Hematopoietic multipotent progenitor cell treated with erythropoietin and hydrocortisone succinate and interleukin-3 and kit ligand, for 15 days (in vitro differentiated cells): ENCODE measurements at places on chromosomes 4 and X.

GRCh38 chrX:130645955-130646583 is 244.3 kb downstream of the RBMX2 start:
- DNase-seq: no peak

- no peak for DNase-seq
These were observed 413.5 kb upstream of the GRIA3 start for GRCh38 chrX:122770581-122770980.

GRCh38 chr4:165324236-165324917 is 3.1 kb upstream of the MSMO1 start:
- no peak for DNase-seq

DNA sequence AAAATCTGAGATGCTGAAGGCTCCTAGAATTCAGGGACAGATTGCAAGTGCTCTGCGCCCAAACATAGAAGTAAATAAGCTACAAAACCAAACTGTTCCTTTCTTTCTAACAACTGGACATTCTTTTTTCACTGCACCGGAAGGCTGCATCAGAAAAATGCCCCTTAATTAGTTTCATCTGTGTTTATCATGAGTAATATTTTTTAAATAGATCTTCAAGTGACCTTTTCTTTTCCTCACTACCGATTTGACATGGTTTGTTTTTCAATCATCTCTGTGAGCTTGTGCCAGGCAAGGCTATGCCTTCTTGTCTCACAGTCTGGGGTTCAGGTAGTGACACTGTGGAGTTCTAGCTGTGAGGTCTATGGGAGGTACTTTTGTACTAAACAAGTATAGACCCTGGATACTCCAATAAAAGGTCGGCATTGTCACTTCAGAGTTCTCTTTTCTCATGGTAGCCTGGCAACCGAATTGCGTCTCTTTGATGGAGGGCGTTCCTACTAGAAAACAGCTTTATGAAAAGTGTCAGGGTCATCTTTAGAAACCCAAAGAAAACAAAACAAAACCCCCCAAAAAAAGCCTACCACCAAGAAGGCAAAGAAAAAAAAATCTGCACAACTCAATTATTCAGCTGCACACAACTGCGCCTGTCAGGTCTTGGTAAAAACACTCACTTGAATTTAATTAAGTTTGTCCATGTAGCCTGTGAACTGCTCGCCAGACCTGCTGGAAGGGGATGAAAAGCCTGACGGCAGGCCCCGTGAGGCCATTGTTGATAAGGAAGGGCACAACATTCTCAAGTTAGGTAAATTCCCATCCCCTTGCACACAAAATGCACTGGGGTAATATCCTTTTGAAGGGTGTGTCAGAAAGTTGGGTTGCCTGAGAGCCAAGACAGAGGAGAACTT is 22.8 kb upstream of the ADAMTS3 start:
- no peak for DNase-seq

- no peak for DNase-seq
These were observed 149.5 kb downstream of the PJA1 start for GRCh38 chrX:69015564-69016292.

- no peak for DNase-seq
These were observed 57.3 kb upstream of the TCEAL2 start for GRCh38 chrX:102067966-102068723.

- DNase-seq: no peak
These were observed 18.2 kb downstream of the MRFAP1 start for GRCh38 chr4:6658597-6659075.

- DNase-seq: no peak
These were observed 302.7 kb downstream of the KCTD8 start for GRCh38 chr4:44145868-44146267.

DNA sequence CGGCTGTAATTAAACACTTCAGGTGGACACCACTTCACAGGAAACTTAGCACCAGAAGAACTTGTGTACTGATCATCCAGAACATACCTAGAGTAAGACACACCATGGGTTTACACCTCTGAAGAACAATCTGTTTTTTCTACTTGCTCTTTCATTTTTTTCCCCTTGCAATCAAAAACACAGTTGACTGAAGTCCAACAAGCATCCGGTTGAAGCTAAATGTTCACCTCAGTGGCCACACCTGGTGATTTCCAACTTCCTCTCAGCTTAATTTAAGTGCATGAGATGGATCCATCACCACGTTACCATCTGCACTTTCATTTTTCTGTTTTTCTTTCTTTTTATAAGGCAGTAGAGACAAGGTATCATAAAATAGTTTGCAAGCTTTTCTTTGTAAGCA is 4.9 kb upstream of the TXK start:
- DNase-seq: no peak

DNA sequence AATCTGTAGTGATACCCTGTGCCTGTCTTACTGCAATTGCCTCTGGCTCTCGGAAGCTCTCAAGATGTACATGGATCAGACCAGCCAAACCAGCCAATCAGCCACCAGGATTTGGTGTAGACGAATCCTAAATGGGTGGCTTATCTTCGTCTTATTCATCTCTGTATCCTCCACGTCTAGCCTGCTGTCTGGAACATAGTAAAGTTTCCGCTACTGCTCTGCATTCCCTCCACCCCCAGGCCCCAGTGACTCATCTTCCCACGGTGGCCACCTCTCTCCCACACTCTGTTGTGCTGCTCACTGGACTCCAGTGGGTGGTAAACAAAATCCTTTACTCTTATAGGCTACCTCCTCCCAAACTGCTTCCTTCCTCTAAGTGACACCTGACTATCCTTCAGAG is 37.8 kb downstream of the SEPTIN6 start:
- DNase-seq: no peak

- no peak for DNase-seq
These were observed 1.8 kb downstream of the TLR1 start for GRCh38 chr4:38802561-38803355.

- no peak for DNase-seq
These were observed 2017.6 kb upstream of the IGFBP7 start for GRCh38 chr4:59127743-59128142.

GRCh38 chr4:10048941-10049697 is 27.8 kb upstream of the SLC2A9 start:
- no peak for DNase-seq

- no peak for DNase-seq
These were observed 26.2 kb upstream of the ZBTB33 start for GRCh38 chrX:120224388-120224787.

DNA sequence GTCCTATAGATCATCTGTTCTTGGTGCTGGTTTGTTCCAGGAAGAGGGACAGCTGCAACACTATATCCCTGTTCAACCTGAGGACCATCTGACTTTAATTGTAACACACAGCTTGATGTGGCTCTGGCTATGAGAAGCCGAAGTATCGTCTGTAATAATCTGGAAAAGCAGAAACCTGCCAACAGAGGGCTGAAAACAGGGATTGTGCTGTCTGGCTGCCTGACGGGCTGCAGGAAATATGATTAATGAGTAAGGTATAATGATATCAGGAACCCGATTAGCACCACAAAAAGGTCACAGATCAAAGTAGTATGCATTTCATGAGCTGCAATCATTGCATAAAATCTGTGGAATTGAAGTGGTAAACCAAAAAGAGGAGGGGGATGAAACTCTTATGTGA is 170.4 kb upstream of the MAB21L2 start:
- DNase-seq: no peak

GRCh38 chr4:87947381-87948160 is 27.9 kb upstream of the SPP1 start:
- no peak for DNase-seq

- DNase-seq: no peak
These were observed 586.0 kb upstream of the AADAT start for GRCh38 chr4:170675568-170676262.

GRCh38 chrX:65879977-65880799 is 159.7 kb downstream of the VSIG4 start:
- DNase-seq: no peak

GRCh38 chr4:88275516-88275915 is 8.8 kb downstream of the PPM1K start:
- no peak for DNase-seq

DNA sequence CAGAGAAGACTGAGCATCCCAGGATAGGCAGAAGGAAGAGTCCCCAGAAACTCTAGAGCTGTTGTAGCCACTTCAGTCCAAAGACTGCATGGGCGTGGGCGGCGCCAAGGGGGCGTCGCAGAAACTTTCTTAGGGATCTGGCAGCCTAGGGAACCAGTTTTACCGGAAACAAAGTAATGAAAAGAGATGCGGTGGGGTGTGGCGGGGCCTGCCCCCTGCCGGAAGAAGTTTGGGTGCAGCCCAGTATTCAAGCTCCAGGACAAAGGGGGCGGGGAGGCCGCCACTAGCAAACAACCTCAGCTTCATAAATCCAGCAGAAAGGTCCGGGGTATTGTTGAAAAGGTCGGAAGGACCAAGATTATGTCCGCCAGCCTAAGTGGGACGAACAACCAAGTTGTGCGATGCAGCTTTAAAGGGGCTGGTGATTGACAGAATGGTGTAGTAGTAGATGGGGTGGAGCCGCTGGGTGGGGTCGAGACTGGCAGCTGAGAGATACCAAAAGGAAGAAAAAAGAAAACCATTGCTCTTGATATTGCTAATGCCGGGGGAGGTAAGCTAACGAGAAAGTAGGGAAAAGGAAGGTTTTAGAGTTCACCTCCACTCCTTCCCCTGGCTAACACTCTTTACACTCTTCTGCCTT is 190.5 kb downstream of the RRAGB start:
- DNase-seq: peak; percentile 50

- DNase-seq: no peak
These were observed 27.0 kb downstream of the TFDP3 start for GRCh38 chrX:133190877-133191738.

DNA sequence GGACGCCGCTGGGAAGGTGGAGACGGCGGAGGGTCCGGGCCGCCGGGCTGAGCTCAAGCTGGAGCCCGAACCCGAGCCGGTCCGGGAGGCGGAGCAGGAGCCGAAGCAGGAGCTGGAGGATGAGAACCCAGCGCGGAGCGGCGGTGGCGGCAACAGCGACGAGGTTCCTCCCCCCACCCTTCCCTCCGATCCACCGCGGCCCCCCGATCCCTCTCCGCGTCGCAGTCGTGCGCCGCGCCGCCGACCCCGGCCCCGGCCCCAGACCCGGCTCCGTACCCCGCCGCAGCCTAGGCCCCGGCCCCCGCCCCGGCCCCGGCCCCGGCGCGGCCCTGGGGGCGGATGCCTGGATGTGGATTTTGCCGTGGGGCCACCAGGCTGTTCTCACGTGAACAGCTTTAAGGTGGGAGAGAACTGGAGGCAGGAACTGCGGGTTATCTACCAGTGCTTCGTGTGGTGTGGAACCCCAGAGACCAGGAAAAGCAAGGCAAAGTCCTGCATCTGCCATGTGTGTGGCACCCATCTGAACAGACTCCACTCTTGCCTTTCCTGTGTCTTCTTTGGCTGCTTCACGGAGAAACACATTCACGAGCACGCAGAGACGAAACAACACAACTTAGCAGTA is 483 bp downstream of the USP27X start:
- no peak for DNase-seq

DNA sequence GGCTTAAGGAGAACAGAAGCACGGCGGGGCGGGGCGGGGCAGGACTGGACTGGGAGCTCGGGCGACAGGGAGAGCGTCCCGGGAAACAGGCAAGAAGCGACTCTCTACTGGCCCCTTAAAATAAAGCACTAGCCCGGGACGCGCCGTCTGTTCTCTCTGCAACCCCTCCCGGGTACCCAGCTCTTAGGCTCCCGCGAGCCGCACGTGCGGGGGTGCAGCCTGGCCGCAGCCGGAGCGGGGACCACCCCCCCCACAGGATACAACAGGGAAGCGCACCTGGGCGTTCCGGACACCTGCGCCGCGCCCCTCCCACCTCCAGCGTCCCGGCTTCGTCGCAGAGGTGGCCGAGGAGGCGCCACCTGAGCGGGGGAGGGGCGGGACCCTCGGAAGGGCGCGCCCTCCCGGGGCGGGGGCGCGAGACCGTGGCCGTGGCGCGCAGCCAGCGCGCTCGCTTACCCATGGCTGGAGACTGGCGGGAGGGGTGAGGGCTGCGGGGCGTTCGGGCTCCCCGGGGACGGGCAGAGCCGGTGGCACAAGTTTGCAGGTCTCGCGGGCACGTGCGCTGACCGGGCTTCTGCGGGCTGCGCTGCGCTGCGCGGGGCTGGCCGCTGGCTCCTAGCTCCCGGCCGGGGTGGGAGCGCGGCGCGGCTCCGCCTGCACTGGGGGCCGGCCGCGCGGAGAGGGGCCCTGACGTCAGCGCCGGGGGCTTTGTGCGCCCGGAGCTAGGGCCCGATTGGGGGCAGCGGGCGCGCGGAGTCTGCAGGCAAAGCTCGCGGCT is 91.5 kb downstream of the GEMIN8 start:
- DNase-seq: no peak
